ENCODE measurements at places on chromosomes 12 and 14.

DNA sequence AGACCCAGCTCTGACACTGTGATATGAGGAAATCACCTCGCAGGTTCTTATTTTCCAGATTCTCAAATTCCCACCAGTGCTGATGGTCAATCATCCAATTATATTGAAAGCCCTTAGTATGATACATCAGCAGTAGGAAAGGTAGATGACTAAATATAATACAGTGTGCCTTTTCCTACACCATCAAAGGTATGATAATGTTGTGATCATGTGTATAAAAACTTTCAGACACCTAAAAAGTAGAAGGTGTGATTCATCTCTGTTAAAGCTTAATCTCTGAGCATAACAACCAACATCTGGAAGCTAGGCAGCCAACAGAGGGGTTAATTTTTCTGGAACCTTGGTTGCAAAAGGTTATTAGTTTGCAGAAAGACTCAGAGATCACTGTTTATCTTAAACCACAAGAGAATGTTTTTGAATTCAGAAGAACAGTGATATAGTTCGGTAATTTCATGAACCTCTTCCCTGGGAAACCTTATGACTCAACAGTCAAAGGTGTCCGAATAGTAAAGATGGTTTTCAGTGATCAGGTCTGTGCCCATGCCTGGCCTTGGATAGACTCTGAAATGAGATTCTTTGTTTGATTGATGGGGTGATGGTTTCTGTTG is 122.5 kb downstream of the ETV6 start:
- no peak for DNase-seq

DNA sequence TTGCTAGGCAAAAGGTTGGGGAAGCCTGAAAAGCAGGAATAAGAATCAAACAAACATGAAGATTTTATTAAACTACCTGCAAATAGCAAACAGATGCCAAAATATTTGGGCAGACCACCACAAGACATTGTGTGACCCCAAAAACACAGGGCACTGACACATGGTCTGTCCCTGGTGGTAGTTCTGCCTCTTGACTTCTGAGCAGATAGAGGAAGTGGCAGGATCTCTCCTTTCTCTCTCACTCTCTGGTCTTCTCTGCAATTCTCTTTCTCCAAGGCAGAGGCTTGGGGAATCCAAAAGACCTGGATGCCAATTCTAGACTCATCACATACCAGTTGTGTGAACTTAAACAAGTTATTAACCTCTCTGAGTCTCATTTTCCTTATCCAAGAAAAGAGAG is 4.3 kb upstream of the PTGDR start:
- DNase-seq = no peak

- DNase-seq = no peak
Observed at GRCh38 chr14:95045836-95046430, 111.4 kb downstream of the DICER1 start.

GRCh38 chr12:21913823-21914222 is 27.4 kb downstream of the ABCC9 start:
- no peak for DNase-seq

- no peak for DNase-seq
Observed at GRCh38 chr12:67918441-67918840, 70.8 kb upstream of the IFNG-AS1 start.

GRCh38 chr12:123358035-123358434 is 6.6 kb downstream of the SBNO1 start:
- DNase-seq = no peak

DNA sequence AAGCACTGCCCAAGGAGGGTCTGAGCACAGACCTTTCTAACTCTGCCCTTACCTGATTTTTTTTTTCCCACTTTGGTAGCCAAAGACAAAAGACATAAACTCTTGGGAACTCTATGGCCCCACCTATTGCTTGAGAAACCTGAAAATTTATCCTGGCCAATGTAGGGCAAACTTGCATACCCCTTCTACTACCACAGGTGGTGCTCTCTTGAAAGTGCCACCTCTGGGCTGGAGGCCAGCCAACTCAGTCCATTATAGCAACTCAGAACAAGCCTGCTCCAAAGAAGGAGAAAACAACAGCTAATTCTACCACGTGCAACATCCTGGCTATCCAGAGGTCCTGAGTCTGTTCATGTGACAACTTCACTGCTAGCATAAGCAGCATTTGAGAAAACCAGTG is 55.7 kb upstream of the ABCD2 start:
- no peak for DNase-seq

DNA sequence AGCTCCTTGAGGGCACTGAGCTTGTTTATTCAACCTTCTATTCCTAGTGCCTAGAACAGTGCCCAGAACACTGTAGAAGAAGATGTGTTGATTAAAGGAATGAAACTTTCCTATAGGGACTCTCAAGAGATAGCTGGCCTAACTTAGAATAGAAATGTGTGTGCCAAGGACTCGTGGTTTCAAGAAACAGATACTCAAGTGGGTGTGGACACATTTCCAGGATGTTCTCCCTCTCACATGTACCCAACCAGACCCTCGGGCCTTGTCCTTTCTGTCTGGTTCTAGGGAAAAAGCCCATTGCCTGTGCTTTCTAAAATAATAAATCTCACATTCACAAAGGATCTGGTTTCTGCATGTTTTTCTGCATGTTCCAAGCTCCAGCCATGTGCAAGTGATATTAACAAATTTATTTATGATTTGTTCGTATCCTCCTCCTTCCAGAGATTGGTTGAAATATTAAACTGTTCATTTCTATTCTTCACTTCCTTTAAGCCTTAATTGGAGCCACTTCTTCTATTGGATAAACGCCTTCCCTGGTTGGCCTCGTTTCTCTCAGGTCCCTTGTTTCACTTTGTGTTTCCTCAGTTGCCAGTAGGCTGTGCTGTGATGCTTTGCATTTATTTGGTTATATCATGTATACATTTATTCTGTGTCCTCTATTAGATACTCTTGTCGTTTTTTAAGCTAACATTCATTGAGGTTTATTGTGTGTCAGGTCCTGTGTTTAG is 89.8 kb downstream of the CRADD start:
- no peak for DNase-seq

GRCh38 chr14:35051796-35052195 is 5.7 kb downstream of the FAM177A1 start:
- no peak for DNase-seq

GRCh38 chr14:70514168-70515069 is 20.4 kb downstream of the ADAM20 start:
- no peak for DNase-seq

Measured in NCI-H1105 treated with DMSO at 0.1 percent for 48 hours (cell line).